ENCODE measurements at places on chromosomes 12 and 14.

DNA sequence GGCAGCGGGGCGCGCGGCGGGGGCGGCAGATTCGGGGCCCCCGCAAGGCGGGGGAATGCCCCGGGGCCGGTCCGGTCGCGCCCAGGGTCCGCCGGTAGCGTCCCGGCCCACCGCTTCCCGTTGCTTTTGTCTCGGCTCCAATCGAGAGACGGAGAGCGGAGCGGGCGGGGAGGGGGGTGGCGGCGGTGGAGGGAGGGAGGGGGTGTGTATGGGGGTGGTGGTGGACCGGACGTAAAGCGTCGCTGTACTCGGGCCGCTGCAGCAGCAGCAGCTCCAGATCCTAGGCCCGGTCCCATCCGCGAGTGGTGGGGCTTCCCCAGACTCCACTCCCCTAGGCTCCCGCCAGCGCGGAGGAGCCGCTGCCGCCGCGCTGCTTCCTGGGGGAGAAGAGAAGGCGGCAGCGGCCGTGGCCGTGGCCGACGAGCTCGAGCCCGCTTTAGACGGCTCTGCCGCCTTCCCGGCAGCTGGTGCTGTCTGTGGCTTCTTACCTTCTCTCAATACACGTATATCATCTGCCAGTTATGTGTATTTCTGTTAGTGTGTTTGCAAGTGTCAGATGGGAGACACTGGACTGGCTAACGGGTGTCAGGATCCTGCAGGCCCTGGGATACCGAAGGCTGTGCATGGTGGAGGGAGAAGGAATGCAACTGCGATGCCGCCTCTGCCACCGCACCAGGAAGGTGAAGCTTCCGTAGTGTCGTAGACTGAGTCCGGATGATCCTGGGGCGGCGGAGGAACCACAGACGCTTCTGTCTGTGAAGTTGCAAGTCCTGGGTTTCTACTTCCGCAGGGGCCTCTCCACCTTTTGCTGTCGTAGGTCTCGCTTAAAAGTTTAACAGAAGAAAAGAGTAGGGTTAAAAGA lies 508 bp downstream of the CNOT2 start:
- DNase-seq = peak; percentile 57

DNA sequence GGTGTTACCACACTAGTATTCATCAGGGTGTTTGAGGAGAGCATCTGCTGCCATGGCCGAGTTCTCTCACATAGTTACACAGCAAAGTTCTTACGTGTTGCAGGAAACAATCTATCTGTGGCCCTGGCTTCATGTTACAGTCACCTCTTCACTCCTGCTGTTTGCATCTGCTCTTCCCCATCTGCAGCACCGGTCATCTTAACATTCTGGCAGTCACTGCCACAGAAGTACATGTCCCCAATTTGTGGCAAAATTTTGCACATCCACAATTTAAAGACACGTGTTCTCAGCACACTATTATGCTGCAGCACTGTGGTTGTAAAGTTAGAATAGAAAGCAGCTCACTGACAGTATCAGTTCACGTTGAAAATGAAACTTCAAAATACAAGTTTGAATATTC lies 23.2 kb downstream of the MAPK1IP1L start:
- no peak for DNase-seq

GRCh38 chr12:64521833-64522232 lies 69.9 kb downstream of the TBK1 start:
- no peak for DNase-seq

DNA sequence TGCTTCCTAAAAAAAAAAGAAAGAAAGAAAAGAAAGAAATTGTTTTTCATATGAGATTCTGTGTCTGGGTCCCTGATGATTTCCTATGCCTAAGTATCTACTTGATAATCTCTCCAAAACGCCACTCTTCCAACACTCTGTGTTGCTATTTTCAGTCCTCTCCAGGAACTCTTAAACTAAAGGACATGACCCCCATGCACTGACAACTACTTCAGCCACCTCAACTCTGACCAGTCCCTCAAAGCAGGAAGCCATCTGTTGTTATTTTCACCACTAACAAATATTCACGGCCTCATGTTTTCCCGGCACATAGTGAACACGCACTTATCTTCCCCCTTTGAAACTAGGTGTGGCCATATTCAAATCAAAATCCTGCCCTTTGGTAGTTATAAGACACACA lies 259.3 kb downstream of the PPFIA2 start:
- DNase-seq = no peak

DNA sequence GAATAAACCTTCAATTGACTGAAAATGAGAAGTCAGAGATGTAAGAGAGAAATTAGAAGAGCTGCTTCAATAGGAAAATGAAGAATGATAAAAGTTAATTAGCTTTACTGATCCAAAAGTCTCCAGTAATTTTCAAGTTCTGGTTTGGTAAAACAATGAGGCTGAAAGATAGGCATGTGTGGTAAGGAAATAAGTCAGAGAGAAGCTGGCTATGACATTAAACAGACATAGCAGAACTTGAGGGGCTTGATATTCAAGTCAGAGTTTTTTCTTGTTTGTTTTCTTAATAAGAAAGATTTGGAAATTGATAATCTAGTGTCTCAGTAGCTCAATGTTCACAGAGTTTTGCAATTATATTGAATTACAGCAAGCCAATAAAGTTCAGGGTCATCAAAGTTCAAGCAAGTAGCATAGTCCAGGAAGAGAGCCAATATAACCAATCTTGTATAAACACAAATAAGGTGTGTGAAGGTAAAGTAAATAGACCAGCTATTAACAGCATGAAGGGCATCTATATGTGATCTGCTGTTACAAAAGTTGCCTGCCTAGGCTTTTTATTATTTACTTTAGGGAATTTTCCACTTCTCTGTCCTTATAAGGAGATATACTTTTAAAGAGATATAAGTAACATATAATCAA lies 1111.5 kb downstream of the TRHDE start:
- no peak for DNase-seq

DNA sequence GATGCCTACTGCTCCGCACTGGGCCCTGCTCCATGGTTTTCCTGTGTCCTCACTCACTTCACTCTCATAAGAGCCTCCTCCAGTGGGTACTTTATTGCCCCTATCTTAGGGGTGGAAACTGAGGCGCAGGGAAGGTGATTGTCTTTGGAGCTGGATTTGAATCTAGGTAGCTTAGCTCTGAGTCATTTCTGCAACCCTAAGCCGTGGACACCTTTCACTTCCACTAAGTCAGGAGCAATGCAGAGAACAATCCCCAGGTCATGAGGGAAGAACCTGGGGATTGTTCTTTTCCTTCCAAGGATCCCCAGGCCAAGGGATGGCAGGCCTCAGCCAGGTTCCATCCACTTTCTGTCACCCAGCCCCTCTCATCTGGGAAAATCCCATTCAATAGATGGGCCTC lies 20.3 kb downstream of the VDR start:
- no peak for DNase-seq
